ENCODE measurements at places on chromosomes 6 and 20. TPM values are rescaled to one million over a fixed set of nuclear protein-coding genes. Genes with fewer than 3 reads are reported as not detected.
A peak's percentile ranks its signal among the peaks of the same experiment; 100 is the strongest.

BEND6 gene
- total RNA-seq: 0.32 TPM

ARMC12 gene
- 0.30 TPM for total RNA-seq

DNA sequence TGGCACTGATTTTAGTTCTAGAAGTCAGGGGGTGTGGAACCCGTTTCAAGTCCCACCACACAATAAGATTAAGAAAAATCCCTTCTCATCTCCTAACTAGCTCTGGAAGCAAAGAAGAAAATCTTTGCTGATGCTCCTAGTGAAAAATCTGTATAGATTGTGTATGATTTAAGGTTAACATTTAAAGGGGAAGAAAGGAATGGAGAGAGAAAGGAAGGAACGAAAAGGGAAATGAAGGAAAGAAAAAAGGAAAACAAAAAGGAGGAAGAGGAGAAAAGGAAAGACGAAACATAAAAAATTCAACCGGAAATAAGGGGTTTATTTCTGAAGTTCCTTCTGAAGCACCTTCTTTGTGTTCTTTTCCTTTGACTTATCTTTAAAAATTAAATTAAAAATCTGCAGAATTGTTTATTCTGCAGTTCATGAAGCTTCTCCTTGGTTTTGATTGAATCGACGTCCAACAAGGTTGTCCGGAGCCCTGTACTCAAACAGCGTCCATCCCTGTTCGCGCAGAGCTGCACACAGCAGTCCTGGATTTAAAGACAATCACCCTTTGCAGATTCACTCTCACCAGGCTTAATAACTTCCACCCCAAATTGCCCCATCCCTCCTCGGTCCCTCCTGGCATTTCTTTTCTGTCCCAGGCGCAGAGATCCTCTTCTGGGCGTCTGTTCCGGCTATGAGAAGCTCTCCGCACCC, 1.6 kb upstream of the TFAP2B start:
- peaks cover 53% of the 10 kb centered on the region for H3K27me3 ChIP-seq
- DNase-seq: no peak
- no peak overlapping the region for H3K4me3 ChIP-seq

GRCh38 chr6:43941174-43941573, 171.2 kb downstream of the VEGFA start:
- no peak for DNase-seq
- H3K4me1 ChIP-seq: no peaks in the 10 kb centered on the region
- H3K4me3 ChIP-seq: no peak overlapping the region
- H3K27ac ChIP-seq: no peak overlapping the region

DNA sequence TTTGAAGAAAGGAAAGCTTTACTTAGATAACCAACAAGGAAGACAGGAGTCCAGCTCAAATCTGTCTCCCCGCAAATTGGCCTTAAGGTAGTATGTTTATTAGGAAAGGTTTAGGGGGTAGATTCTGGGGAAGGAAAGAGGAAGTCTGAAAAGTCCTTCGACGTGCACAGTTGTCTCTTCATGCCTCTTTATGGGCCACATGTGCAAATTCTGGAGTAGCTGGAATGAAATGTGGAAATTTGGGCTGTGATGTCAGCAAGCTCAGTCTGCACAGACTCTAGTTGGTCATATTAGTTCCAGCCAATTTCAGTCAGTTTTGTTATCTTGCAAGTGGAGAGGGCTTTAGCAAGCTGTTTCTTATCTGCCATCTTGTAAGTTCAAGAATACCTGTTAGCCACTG, 50.1 kb downstream of the NUP153 start:
- no peak overlapping the region for H3K27ac ChIP-seq
- H3K4me1 ChIP-seq: no peaks in the 10 kb centered on the region
- no peaks in the 10 kb centered on the region for H3K27me3 ChIP-seq
- no peak overlapping the region for H3K4me3 ChIP-seq

- H3K27me3 ChIP-seq: no peaks in the 10 kb centered on the region
- peak overlapping the region; percentile 83 for H3K27ac ChIP-seq
- peaks cover 4% of the 10 kb centered on the region for H3K4me1 ChIP-seq
- no peak for DNase-seq
Measured at GRCh38 chr6:33571637-33572316, 8.3 kb downstream of the BAK1 start.

DNA sequence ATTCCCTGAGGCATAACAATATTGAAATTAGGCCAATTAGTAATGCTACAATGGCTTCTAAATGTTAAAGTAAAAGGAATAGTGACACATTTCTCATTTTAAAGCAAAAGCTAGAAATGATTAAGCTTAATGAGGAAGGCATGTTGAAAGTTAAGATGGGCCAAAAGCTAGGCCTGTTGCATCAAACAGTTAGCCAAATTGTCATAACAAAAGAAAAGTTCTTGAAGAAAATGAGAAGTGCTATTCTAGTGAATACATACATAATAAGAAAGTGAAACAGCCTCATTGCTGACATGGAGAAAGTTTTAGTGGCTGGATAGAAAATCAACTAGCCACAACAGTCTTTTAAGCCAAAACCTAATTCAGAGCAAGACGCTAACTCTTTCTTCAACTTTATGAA, 12.9 kb downstream of the OR2A4 start:
- H3K27me3 ChIP-seq: no peaks in the 10 kb centered on the region
- no peak for DNase-seq

GRCh38 chr6:94623586-94623985, 953.7 kb upstream of the MANEA start:
- no peaks in the 10 kb centered on the region for H3K4me1 ChIP-seq
- no peak overlapping the region for H3K4me3 ChIP-seq
- DNase-seq: no peak
- H3K27ac ChIP-seq: no peak overlapping the region
- H3K27me3 ChIP-seq: no peaks in the 10 kb centered on the region
